ENCODE measurements at places on chromosomes 7 and 10. TPM values are rescaled to one million over a fixed set of nuclear protein-coding genes. Genes with fewer than 3 reads are reported as not detected.

- H3K27ac ChIP-seq = peak overlapping the region; percentile 76
- H3K36me3 ChIP-seq = no peaks in the 10 kb centered on the region
- H3K4me1 ChIP-seq = peaks cover 8% of the 10 kb centered on the region
Measured at GRCh38 chr7:6375348-6376101, 72.2 kb downstream of the DAGLB start.

GRCh38 chr7:23242321-23242720 lies 4.3 kb upstream of the GPNMB start:
- H3K27ac ChIP-seq = no peak overlapping the region
- no peak overlapping the region for H3K4me3 ChIP-seq
- no peak for DNase-seq
- H3K36me3 ChIP-seq = no peaks in the 10 kb centered on the region
- no peaks in the 10 kb centered on the region for H3K4me1 ChIP-seq
- no peaks in the 10 kb centered on the region for H3K27me3 ChIP-seq

DNA sequence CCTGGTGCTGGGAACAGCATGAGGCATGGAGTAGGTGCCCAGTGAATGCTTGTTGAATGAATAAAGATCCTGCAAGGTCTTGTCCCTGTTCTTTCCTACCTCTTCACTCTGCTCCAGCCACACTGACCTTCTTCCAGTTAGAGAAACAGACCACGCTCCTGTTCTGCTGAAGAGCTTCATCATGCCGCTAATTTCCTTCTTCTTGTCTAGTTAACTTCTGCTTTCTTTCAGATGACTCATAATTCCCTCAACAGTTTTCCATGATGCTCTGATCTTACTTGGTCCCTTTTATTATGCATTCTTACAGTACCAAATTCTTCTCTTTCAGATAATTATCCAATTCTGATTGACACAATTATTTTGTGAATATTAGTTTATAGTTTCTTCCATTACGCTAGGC lies 59.5 kb upstream of the C1QL3 start:
- H3K36me3 ChIP-seq = no peaks in the 10 kb centered on the region
- H3K27me3 ChIP-seq = no peaks in the 10 kb centered on the region
- DNase-seq = no peak
- H3K4me1 ChIP-seq = no peaks in the 10 kb centered on the region
- no peak overlapping the region for H3K27ac ChIP-seq

DNA sequence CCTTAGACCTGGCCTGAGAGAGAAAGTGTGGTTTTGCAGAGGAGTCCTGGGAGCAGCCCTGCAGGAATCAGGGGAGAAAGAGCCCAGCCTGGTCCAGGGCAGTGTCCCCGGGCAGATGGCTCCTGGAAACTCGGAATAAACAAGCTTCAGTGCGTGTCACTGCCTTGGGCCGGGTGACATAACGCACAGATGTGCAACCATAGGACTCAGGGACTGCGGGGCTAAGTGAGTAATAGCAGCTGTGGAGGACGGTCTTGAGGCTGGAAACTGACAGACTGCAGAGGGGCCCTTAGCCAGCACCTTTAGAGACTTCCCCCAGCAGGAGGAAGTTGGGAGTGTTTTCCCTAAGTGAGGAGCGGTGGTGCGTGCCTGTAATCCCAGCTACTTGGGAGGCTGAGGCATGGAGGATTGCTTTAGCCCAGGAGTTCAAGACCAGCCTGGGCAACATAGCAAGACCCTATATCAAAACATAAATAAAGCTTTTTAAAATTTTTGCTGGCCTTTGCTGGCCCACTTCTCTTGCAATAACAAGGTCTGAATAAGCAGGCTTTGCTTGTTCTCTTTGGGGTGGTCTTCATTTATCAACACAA lies 5.3 kb upstream of the CLIP2 start:
- H3K4me1 ChIP-seq = peaks cover 10% of the 10 kb centered on the region
- no peaks in the 10 kb centered on the region for H3K27me3 ChIP-seq
- no peaks in the 10 kb centered on the region for H3K36me3 ChIP-seq
- DNase-seq = peak; percentile 37
- H3K27ac ChIP-seq = no peak overlapping the region
- H3K4me3 ChIP-seq = no peak overlapping the region

DNA sequence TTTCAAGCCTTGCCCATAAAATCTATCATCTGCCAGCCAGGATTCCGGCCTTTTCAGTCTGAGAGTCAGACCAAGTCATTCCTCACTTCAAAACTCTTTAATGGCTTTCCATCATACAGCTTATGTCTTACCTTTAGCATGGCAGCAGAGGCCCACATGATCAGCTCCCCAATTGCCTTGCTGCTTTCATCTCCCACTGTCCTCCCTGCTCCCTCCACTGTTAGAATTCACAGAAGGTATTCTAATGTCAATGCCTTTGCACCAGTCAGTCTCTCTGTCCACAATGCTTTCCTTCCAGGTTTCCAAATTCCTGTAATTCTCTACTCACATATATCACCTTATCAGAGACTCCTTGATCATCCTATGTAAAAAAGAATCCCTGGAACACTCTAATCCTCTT lies 37.2 kb downstream of the SEMA3E start:
- H3K27me3 ChIP-seq = no peaks in the 10 kb centered on the region
- no peaks in the 10 kb centered on the region for H3K4me1 ChIP-seq
- H3K36me3 ChIP-seq = no peaks in the 10 kb centered on the region
- no peak for DNase-seq
- no peak overlapping the region for H3K27ac ChIP-seq
- H3K4me3 ChIP-seq = no peak overlapping the region

Gene DNAJC30
- 28.6 TPM for polyA plus RNA-seq

- H3K4me3 ChIP-seq = no peak overlapping the region
- no peaks in the 10 kb centered on the region for H3K36me3 ChIP-seq
- no peaks in the 10 kb centered on the region for H3K27me3 ChIP-seq
- no peak overlapping the region for H3K27ac ChIP-seq
- no peak for DNase-seq
- H3K4me1 ChIP-seq = peaks cover 4% of the 10 kb centered on the region
Measured at GRCh38 chr7:82312646-82313045, 130.9 kb downstream of the CACNA2D1 start.

GRCh38 chr10:72020914-72021809 lies 57.0 kb downstream of the CHST3 start:
- peaks cover 17% of the 10 kb centered on the region for H3K4me1 ChIP-seq
- no peak for DNase-seq
- H3K27me3 ChIP-seq = no peaks in the 10 kb centered on the region
- H3K36me3 ChIP-seq = no peaks in the 10 kb centered on the region
- H3K4me3 ChIP-seq = no peak overlapping the region

Gene NPC1L1
- 2.4 TPM for polyA plus RNA-seq

DNA sequence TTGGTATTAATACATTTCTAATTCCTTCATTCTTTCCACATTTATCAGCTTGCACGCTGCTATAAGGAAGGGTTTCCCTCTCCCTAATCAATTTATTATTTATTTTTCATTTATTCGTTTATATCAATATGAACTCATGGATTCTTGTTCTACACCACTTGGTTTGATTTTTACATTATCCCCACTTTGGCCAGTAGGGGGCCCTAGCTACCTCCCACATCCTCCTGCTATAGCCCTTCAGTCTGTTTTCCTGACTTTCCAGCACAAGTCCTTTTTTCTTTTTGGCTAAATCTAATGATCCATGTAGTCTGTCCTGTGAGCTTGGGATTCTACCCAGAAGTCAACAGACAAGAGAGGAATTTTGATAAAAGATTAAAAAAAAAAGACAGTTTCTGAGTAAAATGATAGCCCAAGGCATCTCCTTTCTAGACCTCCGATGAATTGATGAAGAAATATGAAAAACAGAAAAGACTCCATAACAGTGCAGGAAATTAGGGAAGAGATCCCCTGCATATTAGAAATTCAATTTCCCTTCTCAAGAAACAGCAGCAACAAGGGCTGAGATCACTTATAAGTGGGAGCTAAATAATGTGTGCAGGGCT lies 47.7 kb downstream of the LYZL2 start:
- no peaks in the 10 kb centered on the region for H3K36me3 ChIP-seq
- H3K27ac ChIP-seq = no peak overlapping the region
- no peaks in the 10 kb centered on the region for H3K27me3 ChIP-seq
- DNase-seq = peak; percentile 67

Gene CUL2
- polyA plus RNA-seq = 14.5 TPM

DNA sequence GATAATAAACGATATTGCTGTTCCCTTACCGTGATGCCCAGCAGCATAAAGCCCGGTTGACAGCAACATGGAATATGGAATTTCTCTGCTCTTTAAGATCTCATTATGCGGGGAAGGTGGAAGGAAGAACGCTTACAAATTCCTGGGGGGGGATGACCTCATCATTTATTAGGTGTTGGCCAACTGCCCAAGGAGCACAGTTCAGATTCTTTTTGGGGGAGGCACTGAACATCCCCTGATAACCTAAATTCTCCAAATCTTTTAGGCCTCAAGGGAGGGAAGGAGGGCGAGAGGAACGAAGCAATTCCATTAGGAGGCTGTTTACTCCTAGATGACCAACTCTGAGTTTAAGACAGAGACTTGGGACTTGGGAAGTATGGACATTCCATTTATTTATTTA lies 5.2 kb upstream of the COL26A1 start:
- H3K4me3 ChIP-seq = no peak overlapping the region
- no peak for DNase-seq
- H3K27ac ChIP-seq = no peak overlapping the region

- no peaks in the 10 kb centered on the region for H3K36me3 ChIP-seq
- H3K4me1 ChIP-seq = no peaks in the 10 kb centered on the region
- no peak overlapping the region for H3K4me3 ChIP-seq
- no peak for DNase-seq
- H3K27ac ChIP-seq = no peak overlapping the region
Measured at GRCh38 chr10:43674553-43675210, 26.0 kb upstream of the ZNF32 start.

DNA sequence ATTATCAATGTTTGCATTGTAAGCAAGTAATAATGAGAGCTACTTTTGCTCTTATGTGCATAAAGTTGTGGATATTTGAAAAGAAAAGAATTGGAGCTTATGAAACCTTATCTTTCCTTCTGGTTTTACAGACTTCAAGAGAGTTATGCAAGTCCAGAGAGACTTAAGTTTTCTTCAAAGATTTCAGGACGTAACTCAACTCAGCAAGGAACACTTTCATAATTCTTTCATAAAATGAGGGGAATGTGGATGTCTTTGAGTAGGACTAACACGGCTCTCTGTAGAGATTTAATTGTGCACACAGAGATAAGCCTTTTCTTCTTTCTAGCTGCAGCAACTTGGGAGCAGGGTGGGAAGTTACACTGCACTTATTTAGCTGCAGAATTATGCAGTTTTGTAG lies 97.5 kb downstream of the DNAJB9 start:
- H3K27ac ChIP-seq = no peak overlapping the region
- H3K4me3 ChIP-seq = no peak overlapping the region
- no peaks in the 10 kb centered on the region for H3K36me3 ChIP-seq
- no peaks in the 10 kb centered on the region for H3K4me1 ChIP-seq
- DNase-seq = no peak
- H3K27me3 ChIP-seq = no peaks in the 10 kb centered on the region

- H3K4me3 ChIP-seq = no peak overlapping the region
- no peaks in the 10 kb centered on the region for H3K4me1 ChIP-seq
- no peaks in the 10 kb centered on the region for H3K36me3 ChIP-seq
- DNase-seq = no peak
- H3K27ac ChIP-seq = no peak overlapping the region
Measured at GRCh38 chr7:36652431-36652830, 71.9 kb downstream of the AOAH start.

Gene WDFY4
- 1.7 TPM for polyA plus RNA-seq

- no peak overlapping the region for H3K4me3 ChIP-seq
- H3K27me3 ChIP-seq = no peaks in the 10 kb centered on the region
- no peaks in the 10 kb centered on the region for H3K4me1 ChIP-seq
- H3K27ac ChIP-seq = no peak overlapping the region
- DNase-seq = no peak
- H3K36me3 ChIP-seq = no peaks in the 10 kb centered on the region
Measured at GRCh38 chr10:17735166-17735941, 16.6 kb upstream of the TMEM236 start.

DNA sequence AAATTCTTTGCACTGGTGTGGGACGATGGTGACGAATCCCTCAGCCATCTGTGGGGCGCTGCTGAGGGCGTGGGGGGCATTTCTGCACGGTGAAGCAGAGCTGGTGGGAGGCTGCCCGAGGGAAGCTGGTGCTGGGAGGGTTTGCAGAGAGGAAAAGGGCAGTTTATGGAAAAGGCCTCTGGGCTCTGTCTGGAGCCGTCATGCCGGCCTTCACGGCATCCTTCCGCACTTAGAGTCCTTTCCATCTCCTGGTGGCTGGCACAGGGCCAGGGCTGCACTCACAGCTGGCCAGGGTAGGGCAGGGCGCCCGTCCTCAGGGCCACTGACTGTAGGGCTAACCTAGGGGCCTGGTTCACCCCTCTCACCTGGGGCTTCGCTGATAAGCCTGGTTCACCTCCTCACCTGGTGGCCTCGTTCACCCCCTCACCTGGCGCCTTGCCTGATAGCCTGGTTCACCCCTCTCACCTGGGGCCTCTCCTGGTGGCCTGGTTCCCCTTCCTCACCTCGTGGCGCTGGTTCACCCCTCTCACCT lies 598 bp upstream of the AMZ1 start:
- peaks cover 8% of the 10 kb centered on the region for H3K27me3 ChIP-seq
- DNase-seq = no peak
- peaks cover 8% of the 10 kb centered on the region for H3K4me1 ChIP-seq
- no peaks in the 10 kb centered on the region for H3K36me3 ChIP-seq
- no peak overlapping the region for H3K27ac ChIP-seq
- H3K4me3 ChIP-seq = no peak overlapping the region

Gene CNTNAP2
- 0.06 TPM for polyA plus RNA-seq
